ENCODE measurements at places on chromosomes 3 and 15.

GRCh38 chr3:161163297-161163696 is 57.8 kb upstream of the NMD3 start:
- peak; percentile 95 for DNase-seq

GRCh38 chr15:82831894-82832600 is 22.6 kb downstream of the WHAMM start:
- no peak for DNase-seq

DNA sequence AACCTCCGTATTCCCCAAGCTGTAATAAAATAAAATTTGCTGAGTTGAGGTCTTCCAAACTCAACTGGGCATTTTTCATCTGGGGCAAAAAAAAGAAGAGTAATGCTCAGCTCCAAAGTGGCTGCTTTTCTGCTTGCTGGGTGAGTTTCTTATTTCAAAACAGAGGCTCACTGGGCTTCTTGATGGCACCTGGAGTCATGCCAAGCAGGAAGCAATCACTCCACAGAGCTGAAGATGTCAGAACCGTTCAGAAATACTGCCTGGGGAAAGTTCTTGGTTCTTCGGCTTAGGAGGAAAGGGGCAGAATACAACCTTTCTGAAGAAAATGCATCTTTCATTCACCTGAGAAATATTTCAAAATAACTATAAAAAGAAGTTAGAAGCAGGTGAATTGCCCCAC is 4.1 kb downstream of the CCR9 start:
- DNase-seq: no peak

DNA sequence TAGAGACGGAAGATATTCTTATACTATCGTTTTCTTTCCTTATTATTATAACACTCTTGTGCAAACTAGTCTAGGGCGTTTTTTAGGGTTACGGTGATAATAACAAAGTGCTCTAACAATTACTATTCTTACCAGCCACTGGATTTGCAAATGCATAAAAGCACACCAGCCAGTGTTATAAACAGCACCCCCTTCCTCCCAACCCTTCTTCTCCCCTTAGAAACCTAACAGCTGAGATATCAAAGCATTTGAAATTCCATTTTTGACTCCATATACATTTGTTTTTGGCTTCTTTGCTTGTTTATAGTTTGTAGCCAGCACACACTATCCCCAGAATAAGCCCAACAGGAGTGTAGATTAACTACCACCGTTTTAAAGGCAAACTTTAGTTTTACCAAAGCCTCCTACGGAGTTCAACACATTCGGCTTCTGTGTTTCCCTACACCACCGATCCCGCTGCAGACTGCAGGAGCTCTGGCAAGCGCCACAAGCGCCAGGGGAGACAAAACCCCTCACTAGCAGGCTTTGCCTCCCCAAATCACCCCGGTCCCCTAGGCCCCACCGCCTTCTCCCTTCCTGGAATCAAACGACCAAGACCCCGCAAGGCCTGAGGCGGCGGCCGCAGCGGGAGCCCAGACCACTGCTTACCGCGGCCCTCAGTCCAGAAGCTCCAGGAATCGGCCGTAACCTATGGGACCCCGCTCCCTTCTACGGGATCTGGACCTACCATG is 461 bp downstream of the COPB2 start:
- peak; percentile 5 for DNase-seq

DNA sequence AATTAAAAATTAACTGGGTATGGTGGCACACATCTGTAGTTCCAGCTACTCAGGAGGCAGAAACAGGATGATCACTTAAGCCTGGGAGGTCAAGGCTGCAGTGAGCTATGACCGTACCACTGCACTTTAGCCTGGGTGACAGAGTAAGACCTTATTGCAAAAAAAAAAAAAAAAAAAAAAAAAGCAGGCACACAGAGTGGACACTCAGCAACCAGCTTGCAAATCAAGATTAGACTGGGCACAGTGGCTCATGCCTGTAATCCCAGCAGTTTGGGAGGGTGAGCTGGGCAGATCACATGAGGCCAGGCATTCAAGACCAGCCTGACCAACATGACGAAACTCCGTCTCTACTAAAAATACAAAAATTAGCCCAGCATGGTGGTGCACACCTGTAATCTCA is 5.4 kb downstream of the CLN6 start:
- DNase-seq: no peak

DNA sequence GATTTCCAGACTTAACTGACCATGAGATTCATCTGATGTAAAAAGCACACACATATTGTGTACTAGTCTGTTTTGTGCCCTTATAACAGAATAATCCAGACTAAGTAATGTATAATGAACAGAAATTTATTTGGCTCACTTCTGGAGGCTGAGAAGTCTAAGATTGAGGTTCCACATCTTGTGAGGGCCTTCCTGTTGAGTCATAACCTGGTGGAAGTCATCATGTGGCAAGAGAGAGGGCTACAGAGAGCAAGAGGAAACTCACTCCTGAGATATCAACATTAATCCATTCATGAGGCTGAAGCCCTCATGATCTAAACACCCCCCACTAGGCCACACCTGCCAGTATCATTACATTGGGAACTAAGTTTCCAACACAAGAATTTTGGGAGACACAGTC is 977.6 kb downstream of the MCTP2 start:
- DNase-seq: peak; percentile 53

DNA sequence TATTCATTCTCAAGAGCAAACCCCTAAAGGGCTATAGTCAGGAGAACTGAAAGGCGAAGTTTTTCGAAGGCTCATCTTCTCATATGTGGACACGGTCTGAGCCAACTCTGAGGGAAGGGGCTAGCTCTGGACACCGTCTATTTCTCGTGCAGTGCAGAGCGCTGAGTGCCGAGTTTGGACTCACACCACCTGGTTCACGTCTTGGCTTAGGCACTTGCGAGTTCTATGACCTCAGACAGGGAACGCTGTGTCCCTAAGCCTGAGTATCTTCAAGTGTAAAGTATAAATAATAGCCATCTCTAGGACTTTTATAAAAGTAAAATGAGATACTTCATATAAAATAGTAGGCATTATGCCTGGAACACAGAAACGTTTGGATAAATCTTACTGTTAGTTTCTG is 223.7 kb downstream of the FMN1 start:
- DNase-seq: no peak

DNA sequence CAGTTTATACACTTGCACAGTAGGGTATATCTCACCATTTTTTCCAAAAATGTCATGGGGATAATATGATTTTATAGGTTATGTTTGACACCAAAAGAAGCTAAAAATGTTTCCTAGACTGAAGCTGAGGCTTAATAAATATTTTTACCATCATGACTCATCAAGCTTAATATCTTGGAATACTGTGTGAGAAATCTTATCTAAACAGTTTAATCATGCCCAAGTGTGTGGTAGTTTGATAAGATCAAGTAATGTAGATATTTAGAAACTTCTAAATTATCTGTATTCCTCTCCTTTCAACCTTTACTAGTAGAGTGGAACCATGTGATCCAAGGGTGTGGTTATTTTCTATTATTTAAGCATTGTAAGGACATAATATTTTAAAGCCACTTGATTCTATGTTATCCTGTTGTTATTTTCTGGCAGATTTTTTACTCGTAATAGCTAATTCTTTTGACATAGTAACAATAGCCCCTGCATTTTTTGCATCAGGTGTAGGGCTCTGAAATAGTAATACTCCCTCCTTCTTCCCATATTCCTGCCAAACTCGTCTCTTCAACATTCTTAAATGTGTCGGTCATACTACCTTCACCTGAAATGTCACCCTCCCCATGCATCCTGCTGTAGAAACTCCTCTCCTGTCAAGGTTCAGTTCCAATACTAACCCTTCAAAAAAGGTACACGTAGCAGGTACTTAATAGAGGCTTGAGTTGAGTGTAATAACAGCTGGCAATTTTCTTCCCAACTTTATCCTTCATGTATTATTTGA is 729.6 kb downstream of the NLGN1 start:
- DNase-seq: peak; percentile 36

GRCh38 chr3:161356287-161356686 is 15.0 kb downstream of the SPTSSB start:
- no peak for DNase-seq

Data from EL (cell line).